ENCODE measurements at places on chromosomes 2 and 18.

DNA sequence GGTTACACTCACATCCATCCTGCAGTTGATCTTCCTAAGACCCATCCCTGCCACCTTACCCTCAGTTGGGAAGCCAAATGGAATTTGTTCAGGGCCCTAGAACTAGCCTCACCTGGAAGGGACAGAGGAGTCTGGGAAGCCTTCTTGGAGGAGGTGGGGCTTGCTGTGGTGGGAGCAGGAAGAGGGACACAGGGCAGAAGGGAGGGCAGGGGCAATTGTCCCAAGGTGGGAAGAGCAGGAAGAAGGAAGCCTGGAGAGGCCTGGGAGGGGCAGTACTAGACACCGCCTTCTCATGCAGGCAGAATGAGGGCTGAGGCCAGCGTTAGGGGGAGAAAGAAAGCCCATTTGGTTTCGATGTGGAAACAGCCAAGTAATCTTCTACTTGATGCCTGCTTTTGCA lies 34.1 kb upstream of the ASPRV1 start:
- no peak for DNase-seq

GRCh38 chr2:47069628-47070154 lies 85.4 kb downstream of the STPG4 start:
- DNase-seq: no peak

DNA sequence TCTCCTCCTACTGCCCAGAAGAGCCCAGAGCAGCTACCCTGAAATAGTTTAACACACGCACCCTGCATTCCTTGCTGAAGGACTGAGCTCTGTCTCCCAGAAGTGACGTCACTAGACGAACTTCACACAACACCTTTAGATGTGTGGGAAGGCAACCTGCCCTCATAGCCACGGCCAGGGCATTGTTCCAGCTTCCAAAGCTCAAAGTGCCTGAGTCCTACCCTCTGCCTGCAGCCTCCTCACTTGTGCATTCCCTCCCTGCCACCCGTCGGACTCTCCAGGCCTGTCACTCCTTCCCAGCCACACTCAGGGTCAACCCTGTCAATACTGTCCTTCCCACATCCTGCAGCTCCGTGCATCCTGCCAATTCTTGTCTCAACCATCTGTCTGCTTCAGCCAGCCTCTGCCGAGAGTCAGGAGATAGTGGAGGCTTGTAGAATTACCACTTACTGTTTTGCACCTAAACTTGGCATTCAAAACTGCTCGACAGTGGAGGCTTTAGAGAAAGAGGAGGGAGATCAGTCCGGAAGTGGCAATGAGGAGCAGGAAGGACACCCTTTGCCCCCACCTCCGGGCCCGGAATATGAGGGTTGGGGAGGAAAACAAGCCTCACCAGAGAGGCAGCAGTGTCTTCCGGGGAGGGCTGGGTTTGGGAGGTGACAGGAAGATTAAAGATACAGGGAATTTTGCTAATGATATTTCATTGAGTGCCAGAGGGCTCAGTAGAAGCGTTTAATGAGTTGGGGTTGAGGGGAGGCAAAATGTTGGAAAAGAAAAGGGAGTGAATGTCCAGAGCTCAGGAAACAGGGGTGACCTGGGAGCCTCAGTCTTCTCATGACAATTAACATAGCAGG lies 72.3 kb upstream of the ATG16L1 start:
- no peak for DNase-seq

DNA sequence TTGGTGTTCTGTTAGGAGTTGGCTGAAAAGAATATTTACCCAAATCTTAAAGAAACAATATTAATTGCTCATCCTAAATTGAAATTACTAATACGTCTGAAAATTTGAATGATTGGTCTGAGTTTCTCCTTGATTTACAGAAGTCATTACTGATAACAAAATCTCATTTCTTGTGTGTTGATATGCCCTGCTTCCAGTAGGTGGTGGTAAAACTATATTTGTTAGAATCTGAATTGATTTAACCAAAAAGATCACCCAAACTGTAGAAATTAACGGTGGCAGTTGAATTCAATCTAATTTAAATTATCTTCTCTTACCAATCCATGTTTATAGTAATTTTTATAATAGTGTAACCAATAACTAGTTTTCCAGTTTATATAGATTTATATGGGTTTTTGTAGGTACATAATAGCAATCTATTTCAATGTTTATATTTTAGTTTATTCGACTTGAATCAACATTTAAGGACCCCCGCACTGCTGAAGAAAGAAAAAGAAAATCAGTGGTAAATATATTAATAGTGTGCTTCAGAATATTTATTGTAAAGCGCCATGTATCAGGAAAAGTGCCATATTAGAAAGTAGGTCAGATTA lies 38.3 kb downstream of the PAPOLG start:
- no peak for DNase-seq

DNA sequence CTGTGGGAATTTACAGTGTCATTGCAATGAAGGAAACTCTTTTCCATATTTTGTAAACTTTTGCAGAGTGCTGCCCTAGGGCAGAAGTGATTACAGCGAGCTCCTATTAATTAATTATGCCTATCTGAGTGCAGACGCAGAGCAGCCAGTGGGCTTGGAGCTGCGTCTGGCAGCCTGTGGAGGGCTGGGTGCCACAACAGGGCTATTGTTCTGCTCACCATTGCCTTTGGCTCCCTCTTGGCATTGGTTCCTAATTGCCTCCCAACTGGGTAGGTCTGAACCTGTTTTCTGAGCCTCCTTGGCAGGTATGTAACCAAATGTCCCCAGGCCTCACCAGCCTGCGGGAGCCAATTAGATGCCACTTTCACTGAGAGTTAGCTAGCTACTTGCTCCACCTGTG lies 25.6 kb upstream of the ITGB6 start:
- no peak for DNase-seq

GRCh38 chr2:213086571-213086970 lies 64.8 kb downstream of the IKZF2 start:
- DNase-seq: no peak

DNA sequence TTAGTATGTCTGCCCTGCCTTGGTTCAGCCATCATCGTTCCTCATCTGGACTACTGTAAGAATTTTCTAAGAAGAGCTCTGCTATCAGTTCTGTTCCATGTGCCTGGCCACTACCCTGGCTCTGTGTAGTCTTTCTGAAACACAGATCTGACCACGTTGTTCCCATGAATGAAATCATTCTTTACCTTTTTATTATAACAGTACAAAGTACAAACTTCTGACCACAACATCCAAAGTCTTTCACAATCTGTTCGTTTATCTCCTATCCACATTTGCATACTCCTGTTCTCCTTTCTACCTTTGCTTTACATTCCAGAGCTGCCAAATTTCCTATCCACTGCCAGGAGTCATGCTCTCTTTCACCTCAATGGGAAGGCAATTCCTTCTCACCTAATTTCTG lies 284.6 kb upstream of the LRP1B start:
- no peak for DNase-seq

DNA sequence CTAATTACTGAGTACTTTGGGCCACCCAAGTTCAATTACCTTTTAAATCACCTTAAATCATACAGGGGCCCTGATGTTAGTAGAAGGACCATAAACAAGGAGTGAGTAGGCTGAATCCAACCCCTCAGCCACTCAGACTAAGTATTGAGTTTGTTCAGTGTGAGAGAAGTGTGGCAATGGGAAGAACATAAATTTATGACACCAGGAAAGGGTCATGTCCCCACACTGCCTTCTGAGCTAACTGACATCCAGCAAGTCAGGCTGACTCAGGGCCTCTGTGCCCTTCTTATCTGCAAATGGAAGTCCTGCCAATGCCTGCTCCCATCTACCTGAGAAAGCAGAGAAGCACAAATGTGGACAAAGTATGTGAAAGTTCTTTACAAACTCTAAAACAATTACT lies 12.9 kb downstream of the PLEKHM3 start:
- DNase-seq: no peak

DNA sequence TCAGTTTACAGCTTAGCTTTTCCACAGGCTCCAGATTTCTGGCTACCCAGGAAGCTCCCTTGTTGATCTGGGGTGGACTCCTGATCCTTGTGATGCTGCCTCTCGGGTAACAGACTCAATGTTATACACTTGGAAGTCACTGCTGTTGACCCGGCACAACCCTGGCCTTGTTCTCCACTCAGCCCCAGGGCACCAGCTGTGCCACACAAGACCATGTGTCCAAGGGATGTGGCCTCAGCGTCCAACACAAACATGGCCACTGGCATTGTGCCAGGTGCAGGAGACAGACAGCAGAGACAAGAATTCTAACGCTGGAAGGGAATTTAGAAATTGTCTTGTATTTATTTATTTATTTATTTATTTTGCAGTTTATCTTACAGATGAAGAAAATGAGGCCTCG lies 39.0 kb upstream of the PPP4R1 start:
- DNase-seq: no peak

DNA sequence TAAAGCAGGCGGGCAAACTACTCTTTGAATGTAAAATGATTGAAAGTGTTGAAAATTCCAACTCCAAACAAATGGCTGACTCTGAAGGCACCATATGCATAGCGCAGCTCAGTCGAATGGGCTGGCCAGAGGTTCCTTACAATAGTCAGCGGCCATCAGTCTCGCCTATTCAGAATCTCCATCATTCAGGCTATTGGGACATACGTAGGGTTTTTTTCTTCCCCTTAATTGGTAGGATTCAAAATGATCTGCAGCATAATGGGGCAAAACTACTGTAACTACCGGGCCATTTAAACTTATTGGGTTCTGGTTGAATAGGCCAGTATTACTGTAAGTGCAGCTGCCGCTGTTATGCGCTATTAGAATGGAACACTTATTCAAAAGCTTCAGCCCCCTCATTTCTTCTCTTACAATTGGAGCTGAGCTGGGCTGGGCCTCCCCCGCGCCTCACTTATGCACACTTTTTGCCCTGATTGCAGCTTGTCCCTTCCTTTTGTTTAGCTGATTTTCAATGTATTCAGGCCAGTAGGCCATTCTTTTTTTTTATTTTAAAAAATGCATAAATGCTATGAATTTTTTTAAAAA lies 40.4 kb downstream of the SLC9A4 start:
- DNase-seq: no peak

DNA sequence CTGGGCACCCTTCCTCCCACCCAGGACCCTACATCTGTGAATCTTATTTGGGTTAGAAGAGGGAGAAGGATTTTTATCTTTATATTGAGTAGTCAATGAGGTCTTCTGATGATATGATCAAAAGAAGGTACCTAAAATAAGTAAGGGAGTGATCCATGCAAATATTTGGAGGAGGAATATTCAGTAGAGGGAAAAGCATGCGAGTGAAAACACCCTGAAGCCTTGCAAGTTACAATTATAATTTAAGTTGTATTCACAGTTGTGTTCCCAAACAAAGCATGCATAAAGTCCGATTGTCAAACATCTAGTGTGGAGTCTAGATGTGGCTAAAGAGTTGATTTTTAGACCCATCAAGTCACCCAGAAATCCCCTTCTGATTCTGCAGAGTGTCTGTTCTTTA lies 530.2 kb upstream of the ZEB2 start:
- DNase-seq: no peak

GRCh38 chr2:160062292-160063005 lies at the start of gene PLA2R1:
Gene PLA2R1, minus strand, starts transcription at chr2:160062615. Its CDS starts 212 bp downstream, at chr2:160062403.
- DNase-seq: no peak

GRCh38 chr18:66328296-66328878 lies 275.5 kb downstream of the CDH19 start:
- DNase-seq: no peak

DNA sequence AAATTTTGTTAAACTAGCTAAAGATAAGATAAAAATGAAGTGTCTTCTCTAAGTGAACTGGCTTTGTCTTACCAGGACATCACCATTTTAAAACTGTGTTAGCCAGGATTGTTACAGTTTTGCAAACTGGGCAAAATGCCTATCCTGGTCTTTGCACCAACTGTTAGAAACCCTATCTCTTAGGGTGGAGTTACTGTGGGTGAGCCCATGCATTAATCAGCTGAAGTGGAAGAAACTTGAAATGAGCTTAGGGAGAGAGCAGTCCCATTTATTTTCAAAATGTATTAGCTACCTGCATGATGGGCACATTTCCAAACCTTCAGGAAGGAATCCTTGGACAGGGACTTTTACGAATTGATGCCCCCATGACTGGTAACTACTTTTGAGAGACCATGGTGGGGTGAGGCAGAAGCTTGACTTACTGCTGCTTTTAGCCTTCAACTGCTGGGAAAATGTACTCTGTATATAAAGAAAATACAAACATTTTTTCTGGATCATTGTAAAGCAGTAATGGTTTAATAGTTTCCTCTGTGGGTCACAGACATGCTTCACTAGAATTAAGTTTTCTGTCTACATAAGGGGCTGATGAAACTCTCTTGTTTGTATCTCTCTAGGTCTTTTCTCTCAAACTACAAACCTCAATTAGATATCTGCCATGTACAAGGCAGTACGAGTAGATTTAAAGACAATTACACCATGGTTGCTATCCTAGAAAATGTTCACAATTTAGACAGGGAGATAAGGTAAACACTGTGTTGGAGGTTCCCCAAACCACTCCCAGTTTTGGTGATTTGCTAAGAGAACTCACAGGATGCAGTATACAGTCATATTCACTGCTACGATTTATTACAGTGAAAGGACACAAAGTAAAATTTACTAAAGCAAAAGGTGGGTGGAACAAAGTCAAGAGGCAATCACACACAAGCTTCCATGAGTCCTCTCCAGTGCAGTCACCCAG lies 321.4 kb upstream of the MMADHC start:
- DNase-seq: no peak

DNA sequence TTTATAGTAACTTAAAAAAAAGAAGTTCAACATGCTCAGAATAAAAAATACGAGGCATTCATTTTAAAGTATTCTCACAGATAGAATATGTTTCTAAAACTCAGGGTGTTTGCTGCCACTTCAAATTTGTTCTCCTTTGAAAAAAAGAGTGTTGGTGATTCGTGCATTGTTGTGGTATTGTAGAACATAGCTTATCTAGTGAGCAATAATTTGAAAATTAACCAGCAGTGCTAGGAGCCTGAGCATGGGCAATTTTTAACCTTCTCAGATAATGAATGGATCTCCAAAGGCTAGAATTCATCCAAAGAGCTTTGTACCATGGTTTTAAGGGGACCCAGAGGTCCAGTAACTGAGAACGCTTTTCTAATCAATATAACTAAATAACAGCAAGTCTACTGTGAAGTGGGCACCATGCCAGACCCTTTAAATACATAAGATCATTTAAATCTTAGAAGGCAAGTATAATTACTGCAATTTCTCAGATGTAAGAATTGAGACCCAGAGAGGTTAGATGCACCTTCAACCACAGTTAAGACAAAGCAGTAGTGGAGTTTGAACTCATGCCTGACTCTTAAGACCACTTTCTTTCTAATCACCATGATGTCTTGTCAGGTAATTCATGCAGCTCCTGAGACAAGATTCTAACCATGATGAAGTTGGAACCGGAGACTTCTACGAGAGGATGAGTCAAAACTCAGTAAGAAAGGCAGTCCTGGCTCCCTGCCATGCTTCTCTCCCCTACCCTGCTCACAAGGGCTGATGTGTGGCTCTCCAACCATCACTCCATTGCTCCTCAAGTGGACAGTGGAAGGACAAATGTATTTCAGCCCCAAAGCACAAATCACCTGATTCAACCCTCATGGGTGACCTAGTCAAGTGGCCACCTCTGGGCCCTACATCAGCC lies 3.4 kb downstream of the CYRIA start:
- DNase-seq: no peak

GRCh38 chr2:1492711-1493430 lies 79.6 kb downstream of the TPO start:
- no peak for DNase-seq

Data from activated T-helper 2 cell treated with anti-CD3 and anti-CD28 coated beads, Interferon-gamma antibody, Interleukin-2, Interleukin-4, amounts not matched to agents 10 μg/mL and 5 μg/mL and 100 μg/mL, durations not matched to agents 14 hours and 24 hours and 36 hours (primary cell).